ENCODE measurements at places on chromosomes 4 and X. TPM values are rescaled to one million over a fixed set of nuclear protein-coding genes. Genes with fewer than 3 reads are reported as not detected.
A peak's percentile ranks its signal among the peaks of the same experiment; 100 is the strongest.

The SAT1 gene
- polyA plus RNA-seq = 36.7 TPM

The SRPX2 gene
- 12.2 TPM for polyA plus RNA-seq

The HSFX1 gene
- polyA plus RNA-seq = 1.7 TPM

The KLF8 gene
- 4.4 TPM for polyA plus RNA-seq

DNA sequence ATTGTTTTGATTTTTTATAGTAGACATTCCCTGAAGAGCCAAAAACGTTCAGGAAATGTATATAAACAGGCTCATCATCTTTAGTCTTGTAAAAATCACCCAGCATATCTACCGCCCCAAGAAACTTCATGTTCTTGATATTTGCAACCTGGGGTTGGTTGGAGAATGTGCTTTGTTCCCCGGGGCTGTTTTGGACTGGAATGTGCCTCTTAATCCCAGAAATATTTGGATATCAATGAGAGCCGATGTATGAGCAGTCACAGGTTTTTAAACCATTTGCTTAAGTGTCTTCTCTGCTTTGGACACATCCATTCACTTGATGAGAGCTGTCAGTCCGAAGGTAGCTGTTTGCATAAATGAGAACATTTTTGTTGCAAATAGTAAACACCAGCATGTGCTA lies 449.7 kb downstream of the PCDH7 start:
- DNase-seq = no peak

GRCh38 chrX:56726605-56727004 lies 2.4 kb upstream of the NBDY start:
- peak; percentile 36 for DNase-seq

DNA sequence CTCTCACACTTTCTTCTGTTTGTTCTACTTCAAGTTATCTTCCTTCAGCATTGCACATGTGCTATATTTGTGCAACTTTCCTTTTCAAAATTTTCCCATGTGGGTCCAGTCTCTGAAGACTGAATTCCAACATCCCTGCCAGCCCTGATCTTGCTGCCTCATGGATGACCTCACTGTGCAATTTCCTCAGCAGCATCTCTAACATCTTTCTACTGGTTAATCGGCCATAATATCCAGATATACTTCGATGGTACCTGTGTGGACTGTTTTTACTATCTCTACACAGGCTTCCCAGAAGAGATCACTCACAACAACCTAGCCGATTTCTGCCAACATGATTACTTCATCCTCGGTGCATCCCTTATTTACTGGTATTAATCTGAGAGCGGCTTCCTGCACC lies 41.5 kb downstream of the GPM6A start:
- no peak for DNase-seq

DNA sequence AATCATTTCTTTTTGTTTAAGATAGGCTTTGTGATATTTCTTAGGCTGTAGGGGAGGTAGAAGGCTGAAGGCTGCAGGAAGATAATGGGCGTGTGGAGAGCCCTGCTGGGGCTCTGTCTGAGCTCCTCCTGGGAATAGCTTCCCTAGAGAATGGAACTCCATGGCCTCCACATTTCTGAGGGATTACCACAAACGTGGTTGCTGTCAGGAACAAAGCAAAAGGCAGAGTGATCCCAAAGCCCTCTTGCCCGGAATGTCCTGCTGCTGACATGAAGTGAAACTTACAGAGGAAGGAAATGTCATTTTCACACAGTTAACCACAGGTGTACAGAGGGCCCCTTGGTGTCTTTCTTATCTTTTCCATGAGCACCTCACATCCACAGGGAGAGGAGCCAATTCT lies 89.3 kb downstream of the DDIT4L start:
- DNase-seq = no peak

GRCh38 chr4:155722336-155722735 lies 36.5 kb upstream of the GUCY1B1 start:
- no peak for DNase-seq

DNA sequence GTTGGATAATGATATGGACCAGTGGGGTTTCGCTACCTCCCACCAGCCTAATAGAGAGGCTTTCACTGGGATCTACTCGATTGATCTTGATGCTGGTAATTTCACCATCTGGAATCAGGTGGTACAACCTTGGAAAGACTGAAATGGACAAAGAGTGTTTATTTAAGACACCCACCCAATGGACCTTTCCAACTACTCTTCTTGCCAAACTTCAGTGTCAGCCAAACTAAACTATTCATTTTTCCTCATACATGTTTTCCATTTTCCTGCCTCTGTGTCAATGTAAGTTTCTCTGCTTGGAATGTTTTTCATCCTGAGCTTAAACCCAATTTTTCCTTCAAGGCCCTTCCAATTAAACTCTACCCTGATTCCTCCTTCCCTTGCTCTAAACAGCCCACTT lies 92.6 kb downstream of the LNX1 start:
- peak; percentile 69 for DNase-seq

DNA sequence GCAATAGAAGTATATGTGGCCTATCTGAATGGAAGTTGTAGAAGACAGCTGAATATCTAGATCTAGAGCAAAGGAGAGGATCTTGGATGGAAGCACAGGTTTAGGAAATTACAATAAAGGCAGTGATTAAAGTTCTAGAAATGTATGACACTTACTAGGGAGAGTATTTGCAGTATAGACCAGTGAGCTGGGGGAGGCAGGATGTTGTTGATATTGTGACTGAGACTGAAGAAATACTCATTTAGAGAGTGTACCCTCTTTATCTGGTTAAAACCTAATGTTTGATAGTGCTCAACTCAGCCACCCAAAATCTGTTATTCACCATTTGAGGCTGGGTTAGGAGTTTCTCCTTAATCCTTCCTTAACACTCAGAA lies 439.5 kb downstream of the GRXCR1 start:
- no peak for DNase-seq

DNA sequence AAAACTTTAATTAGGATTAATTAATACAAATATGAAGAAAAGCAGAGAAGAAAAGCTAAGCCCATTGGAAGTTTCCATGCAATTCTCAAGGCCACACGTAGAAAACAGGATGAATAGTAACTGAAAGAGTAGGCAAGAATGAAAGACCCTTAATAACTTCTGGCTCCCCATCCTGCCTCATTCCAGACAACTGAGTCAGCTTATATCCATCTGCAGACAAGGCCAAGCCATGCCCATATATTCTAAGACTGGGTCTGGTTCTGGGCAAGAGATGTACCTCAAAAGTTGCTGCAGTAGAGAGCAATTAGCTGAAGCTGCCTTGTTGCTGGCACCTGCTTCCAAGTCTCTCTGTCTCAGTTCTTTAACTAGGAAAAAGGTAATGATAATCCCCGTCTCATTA lies 244.1 kb downstream of the GPC3 start:
- no peak for DNase-seq

GRCh38 chr4:150078041-150078578 lies at the start of gene DCLK2:
TSS of gene DCLK2 (plus strand) at chr4:150078445. CDS start at chr4:150079028, 583 bp downstream.
- DNase-seq = peak; percentile 84

Measured in muscle of arm (tissue), 14 donors.